ENCODE measurements at places on chromosomes 7 and 10.

DNA sequence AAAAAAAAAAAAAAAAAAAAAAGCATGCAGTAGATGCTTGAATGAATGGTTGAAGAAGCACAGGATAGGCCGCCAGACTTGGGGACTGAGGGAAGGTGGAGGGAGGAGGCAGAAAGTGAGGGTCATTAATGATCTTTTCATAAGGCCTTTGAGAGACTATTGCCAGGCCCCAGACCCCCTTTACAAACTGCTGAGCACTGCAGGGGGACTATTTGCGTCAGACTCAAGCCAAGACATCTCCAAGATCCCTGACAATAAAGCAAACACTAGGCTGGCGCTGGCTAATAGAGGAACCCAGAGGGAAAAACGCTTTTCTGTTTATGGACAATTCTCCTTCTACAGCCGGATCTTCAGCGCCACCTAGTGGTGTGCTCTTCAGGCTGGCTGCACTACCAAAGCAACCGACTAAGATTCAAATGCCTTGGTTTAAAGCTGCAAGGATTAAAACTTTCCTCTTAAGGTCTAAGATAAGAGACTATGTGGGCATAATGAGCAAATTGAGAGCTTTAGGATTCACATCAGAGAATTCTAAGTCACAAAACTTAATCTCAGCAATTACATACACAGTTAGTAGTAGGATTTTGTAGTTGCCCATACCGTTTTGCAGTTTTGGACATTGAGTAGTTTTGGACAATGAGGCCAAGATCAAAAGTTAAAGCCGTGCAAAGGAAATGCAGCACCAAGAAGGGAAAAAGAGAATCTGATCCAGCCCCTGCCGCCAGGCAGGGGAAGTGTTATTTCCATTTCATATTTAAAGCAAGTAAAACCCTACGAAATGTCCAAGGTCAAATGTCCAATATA, 17.9 kb upstream of the AGK start:
- peak; percentile 62 for DNase-seq

DNA sequence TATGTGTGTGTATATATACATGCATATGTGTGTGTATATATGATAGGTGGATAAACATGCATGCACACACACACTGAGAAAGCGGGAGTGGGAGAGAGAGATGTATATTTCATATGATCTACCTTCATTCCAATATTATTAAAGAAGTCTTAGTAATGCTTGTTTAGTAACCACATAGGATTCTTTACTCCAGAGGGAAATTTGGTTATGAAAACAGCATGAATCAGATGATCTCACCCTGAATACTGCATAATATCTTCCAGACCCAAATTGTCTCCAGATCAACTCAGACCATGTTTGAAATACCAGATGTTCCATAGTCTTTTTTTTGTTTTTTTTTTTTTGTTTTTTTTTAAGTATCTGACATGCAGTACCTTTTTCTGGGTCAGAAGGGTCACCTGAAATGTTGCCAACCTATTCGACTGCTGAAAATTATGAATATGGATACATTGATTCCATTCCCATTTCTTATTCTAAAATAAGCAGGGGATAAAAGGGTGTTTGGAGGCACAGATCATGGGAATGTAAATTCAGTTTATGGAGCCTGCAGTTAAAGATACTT, 17.4 kb downstream of the TES start:
- DNase-seq, result peak; percentile 86

DNA sequence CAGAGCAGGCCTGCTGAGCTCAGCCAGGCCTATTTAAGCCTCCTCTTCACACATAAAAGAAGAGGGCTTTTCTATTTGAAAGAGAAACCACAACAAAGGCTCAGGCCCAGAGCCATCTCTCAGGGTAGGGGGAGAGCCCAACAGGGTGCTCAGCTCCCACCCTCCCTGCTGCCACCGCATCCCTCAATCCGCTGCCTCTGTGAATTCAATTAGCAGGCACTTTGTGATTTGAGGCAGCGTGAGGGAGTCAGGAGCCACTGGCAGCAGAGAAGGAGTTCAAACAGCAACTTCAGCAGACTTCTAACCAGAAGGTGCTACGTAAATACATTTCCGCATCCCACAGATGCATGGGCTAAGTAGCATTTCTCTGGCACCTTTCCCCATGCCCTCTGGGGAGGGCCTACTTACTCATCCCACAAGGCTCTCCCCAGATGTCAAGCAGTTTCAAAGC, 45.2 kb downstream of the LRRC20 start:
- no peak for DNase-seq

- DNase-seq, result no peak
Measured at GRCh38 chr7:139984642-139985539, 77.9 kb downstream of the PARP12 start.

- DNase-seq, result no peak
Measured at GRCh38 chr10:21048068-21048467, 151.0 kb upstream of the NEBL start.

- DNase-seq, result no peak
Measured at GRCh38 chr10:847868-848267, 83.6 kb downstream of the LARP4B start.

DNA sequence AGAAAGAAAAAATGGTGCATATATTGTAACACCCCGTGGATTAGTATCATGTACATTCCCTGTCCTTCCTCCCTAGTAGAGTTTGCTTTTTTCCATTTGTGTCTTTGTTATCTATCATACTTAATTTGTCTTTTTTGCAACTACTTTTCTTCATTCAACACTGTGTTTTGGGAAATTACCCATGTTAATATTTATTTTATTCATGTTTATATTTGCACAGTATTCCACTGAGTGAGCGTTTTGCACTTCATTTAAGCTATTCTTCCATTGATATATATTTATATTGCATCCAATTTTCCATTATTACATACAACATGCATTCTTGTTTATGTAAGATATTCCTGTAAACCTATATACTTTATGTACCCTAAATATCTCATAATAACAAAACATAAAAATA, 57.6 kb upstream of the FAM171A1 start:
- no peak for DNase-seq

- DNase-seq, result no peak
Measured at GRCh38 chr7:122766593-122766992, 63.9 kb upstream of the RNF148 start.

- DNase-seq, result no peak
Measured at GRCh38 chr7:43137811-43138210, 25.4 kb downstream of the HECW1 start.

DNA sequence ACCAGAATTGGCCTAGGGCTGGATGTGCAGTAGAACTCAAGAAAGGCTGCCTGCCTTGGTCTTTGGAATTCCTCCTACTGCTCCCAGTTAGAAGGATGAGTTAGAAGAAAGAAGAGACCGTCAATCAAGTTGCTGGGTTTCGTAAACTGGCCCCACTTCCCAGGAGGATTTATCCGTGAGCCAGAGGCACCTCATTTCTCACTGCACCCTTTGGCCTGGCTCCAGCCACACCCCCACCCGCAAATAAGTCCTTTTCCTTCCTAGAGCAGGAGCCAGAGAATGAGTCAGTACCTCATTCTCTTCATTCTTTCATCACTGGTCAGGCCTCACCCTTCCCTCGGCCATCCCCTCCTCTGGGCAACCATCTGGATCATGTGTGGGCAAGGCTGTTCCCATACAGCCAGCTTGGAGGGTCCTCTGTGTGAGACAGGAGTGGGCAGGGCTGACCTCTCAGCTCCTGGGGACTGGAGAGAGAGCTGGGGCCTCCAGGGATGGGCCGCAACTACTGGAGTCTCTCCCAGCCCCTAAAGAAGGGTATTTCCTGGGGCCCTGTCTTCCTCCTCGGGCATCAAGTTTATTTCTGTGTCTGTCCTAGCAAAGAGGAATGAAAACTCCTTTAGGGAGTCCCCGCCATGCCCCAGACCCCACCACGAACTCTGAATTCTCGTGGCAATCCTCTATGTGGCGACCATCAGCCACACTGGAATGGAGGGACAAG, 87.2 kb upstream of the DUSP5 start:
- peak; percentile 86 for DNase-seq

DNA sequence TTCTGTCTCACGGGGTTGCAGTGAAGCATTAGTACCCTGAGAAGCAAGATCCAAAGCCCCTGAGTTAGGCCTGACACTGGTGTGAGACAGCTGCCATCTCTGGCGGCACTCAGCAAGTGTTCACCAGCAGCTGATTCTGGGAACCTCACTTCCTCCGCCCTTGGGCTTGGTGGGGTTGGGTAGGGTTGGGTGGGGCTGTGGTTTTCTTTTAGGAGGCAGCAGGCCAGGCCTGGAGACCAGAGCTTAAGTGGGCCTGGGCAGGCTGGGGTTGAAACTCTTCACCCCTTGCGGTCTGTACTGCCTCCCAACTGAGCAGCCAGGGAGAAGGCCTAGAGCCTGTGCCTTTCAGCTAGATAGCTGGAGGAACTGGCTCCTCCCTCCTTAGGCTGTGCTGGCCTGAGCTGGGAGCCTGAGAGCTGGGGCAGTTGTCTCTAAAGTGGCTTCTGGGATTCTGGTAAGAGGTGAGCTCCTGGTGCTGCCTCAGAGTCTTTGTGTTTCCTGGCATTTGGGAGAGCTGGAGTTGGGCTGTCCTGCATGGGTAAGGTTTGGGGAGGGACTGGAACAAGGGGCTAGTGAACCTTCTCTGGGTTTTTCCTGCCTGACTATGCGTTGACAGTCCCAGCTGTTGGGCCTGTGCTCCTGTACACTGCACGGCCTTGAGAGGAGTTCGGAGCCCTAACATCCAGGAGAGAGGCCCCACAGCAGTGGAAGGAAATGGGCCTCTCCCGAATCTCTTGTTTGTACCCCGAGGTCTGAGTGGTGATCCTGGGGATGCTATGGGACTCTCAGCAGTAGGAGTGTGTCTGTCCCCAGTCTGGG, 5.1 kb downstream of the TSPAN14 start:
- peak; percentile 82 for DNase-seq

GRCh38 chr10:43955002-43955596, 306.4 kb upstream of the ZNF32 start:
- no peak for DNase-seq

DNA sequence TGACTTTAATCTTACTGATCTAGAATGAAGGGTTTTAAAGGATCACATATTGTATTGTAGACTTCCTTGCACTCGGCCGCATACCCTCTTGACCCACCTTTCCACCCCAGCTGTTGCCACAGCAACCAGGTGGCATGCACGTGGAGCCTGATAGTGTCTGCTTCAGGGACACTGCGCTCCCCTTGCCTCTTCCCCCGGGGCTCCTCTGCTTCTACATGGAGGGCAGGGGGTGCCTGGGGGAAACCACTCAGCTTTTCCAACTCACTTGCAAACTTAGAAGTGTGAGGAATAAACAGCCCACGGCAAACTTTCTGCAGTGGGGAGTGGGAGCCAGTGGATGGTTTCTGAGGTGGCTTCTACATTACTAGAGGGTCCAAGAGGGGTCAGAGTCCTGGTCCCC, 458.6 kb downstream of the PLXNA4 start:
- no peak for DNase-seq

DNA sequence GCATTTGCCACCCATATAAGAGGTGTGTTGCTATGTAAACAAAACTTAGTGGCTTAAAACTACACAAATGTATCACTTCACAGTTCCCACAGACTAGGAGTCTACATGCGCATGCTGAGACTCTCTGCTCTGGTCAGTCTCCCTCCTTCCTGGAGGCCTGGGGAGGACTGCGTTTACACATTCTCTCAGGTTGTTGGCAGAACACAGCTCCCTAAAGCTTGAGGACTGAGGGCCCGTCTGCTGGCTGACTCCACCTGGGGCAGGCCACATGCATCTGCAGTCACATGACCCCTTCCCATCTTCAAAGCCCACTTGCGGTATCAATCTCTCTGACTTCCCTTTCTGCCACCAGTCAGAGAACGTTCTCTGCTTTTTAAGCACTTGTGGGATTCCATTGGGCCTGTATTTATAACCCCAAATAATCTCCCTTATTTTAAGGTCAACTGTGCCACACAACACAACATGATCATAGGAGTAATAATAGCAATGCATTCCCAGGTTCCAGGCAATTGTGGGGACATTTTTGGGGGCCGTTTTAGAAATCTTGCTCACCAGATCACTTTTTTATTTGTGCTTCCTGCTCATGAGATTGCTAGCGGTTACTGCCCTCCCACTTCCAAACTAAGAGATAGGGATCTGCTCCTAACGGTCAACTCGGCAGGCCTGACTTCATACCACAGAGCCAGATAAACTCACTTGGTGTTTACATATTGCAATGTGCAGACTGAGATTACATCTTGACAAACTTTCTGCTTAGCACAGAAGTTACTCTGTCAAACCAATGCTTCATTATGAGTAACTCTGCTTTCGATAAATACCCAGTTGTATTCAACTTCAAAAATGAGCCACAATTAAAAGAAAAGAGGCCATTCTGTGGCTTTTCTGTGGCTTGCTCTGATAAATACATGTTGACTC, 96.3 kb downstream of the ALOX5 start:
- DNase-seq, result peak; percentile 11

- DNase-seq, result no peak
Measured at GRCh38 chr7:48074204-48074654, 14.8 kb upstream of the UPP1 start.

- no peak for DNase-seq
Measured at GRCh38 chr7:22882106-22882505, 59.5 kb upstream of the TOMM7 start.

DNA sequence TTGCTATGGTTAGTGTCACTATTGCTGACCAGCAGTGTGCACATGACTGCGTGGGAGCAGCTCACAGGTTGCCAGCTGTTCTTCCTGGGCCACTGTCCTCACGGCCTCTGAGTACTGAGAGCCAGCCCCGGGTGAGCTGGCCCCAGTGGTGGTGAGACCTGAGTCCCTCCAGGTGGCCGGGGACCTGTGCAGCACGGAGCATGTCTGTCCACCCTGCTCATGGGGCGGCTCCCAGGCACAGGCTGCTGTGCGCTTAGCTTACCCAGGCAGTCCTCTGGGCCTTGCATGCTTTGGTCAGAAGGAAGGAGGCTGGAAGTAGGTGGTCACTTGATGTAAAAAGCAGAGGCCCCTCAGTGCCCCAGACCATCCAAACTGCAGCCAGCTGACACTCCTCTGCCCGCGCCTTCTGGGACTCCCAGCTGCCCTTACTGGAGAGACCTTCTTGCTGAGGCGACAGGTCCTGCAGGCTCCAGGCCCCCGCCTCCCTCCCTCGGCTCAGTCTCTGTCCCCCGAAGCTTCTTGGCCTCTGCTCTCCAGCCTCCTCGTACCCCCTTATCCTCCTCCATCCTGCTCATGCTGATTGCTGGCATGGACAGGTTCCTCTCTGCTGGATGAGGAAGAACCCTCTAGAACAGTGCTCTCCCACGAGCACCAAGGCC, 30.9 kb upstream of the DPYSL4 start:
- no peak for DNase-seq

DNA sequence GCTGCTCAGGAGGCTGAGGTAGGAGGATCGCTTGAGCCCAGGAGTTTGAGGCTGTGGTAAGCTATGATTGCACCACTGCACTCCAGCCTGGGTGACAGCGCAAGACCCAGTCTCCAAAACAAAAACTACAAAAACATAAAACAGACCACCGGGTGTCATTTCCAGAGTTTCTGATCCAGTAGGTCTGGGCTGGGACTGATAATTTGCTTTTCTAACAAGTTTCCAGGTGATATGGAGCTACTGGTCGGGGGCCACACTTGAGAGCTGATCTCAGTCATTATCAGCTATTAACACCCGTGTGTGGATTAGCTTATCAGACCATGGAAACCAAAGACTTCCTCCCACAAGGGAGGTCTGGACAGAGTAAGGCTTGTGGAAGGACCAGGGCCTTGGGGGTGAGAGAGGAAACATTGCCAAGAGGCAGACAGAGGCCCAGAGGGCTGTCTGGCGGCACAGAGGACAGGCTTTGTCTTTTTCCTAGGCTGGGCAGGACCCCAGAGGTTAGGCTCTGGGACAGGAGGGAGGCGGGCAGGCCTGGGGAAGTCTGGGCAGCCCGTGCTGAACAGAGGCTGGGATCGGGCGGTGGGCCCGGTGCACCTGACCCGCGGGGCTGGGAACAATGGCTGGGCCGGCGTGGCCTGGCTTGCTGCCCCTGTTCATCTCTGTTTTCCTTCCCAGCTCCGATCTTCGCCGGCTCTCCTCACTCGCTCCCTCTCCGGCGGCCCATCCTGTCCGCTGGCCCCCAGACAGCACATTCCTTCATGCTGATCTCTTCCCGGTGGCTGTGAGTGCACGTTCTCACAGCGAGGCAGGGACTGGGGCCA, 25.2 kb downstream of the TMEM270 start:
- DNase-seq, result no peak

Data from stromal cell of bone marrow (primary cell).